ENCODE measurements at places on chromosomes 3 and 15.

GRCh38 chr3:38313695-38314094, 31.6 kb downstream of the SLC22A14 start:
- DNase-seq: no peak

DNA sequence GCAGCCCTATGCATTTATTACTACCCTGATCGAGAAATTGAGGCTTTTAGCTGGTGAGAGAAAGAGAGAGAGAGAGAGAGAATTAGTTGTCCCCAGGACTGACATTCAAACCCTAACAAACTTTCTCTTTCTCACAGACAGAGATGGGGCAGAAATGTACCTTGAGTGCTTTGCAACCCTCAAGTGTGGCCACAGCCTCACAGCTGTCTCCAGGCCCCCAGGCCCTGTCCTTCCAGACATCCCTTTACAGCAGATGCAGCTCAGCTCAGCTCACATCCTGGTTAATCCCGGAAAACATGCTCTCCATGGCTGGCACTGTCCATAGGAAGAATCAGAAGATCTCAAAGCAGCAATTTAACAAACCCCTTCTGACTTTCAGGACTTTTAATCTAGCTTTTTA, 67.6 kb downstream of the DCLK3 start:
- DNase-seq: no peak

DNA sequence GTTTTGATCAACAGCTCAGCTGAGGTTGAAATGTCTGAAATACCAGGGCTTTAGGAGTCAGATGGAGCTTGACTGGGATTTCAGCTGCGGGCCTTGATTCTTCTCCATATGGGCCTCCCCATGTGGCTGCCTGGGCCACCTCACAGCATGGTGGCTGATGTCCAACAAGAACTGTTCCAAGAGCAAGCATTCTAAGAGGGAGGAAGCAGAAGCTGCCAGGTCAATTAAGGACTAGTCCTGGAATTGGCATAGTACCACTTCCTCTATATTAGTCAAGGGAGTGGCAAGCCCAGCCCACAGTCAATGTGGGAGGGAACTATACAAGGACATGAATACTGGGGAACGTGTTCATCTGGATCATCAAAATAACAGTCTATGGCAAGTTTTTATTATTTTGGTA, 181.7 kb upstream of the ANKRD28 start:
- DNase-seq: no peak

DNA sequence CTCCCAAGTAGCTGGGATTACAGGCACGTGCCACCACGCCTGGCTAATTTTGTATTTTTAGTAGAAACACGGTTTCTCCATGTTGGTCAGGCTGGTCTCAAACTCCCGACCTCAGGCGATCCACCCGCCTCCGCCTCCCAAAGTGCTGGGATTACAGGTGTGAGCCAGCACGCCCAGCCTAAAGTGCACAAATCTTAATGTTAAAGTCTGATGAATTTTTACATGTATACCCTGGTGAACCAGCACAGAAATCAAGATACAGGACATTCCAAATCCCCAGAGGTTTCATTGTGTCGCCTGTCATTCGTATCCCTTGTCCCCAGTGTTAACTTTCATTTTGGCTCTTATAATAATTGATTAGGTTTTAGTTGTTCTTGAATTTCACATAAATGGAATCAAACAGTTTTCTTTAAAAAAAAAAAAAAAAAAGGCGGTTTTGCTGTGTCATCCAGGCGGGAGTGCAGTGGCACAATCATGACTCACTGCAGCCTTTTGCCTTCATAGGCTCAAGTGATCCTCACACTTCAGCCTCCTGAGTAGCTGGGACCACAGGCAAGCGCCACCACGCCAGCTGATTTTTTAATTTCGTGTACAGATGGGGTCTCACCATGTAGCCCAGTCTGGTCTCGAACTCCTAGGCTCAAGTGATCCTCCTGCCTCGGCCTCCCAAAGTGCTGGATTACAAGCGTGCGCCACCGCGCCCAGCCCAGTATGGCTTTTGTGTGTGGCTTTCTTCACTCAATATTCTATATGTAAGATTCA, 1.5 kb upstream of the TM4SF19 start:
- no peak for DNase-seq

DNA sequence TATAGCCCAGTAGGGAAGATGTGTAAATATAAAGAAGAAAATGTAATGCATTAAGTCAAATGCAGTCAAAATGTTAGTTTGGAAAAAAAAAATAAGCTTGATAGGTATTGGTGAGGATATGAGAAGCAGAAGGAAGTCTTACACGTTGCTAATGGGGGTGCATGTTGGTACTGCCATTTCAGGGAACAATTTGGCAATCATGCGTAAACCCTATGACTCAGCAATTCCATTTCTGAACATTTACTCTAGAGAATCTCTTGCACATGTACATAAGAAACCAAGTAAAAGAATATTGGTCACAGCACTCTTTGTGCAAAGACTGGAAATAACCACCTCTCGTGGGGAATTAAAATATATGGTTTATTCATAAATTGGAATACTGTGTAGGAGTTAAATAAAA, 35.5 kb upstream of the TIMP4 start:
- DNase-seq: no peak

DNA sequence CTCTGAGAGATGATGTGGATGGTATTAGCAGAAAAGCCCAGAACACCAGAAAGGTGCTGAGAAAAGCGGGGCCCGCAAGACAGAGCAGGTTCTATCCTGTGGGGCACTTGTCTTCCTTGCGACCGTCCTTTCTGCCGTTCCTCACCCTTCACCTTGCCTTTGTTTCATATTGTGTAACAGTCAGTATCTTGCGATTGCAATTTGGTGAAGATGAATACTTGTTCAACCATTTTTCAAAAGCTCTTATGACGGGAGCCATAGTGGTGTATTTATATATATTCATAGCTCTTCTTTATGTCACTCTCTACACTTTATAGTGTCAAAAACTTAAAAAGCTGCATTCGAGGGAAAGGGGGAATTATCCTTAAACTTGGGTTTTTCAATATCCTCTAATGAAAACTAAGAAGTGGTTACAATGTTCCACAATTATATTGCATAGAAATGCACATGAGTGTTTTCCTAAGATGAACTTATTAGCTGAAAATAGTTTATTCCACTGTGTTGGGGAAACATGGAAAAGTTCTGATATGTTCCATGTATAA, 797 bp downstream of the MAP3K13 start:
- DNase-seq: no peak

DNA sequence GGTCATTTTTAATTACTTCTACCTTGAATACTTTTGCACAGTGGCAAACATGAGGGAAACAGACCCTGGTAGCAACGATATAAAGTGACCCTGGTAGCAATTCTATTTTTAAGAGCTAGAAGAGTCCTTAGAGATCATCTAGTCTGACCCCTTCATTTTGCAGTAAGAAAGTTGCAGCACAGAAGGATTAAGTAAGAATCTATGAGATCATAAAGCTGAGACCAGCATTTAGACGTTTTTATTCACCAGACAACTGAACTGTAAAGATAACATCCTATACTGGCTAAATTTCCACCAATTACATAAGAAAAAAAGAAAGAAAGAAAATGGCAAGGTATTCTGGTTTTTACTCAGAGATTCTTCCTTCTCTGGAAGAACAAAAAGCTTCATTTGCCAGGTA, 49.9 kb downstream of the LRRFIP2 start:
- no peak for DNase-seq

- no peak for DNase-seq
Measured at GRCh38 chr3:44337248-44337785, 1.2 kb upstream of the TCAIM start.

DNA sequence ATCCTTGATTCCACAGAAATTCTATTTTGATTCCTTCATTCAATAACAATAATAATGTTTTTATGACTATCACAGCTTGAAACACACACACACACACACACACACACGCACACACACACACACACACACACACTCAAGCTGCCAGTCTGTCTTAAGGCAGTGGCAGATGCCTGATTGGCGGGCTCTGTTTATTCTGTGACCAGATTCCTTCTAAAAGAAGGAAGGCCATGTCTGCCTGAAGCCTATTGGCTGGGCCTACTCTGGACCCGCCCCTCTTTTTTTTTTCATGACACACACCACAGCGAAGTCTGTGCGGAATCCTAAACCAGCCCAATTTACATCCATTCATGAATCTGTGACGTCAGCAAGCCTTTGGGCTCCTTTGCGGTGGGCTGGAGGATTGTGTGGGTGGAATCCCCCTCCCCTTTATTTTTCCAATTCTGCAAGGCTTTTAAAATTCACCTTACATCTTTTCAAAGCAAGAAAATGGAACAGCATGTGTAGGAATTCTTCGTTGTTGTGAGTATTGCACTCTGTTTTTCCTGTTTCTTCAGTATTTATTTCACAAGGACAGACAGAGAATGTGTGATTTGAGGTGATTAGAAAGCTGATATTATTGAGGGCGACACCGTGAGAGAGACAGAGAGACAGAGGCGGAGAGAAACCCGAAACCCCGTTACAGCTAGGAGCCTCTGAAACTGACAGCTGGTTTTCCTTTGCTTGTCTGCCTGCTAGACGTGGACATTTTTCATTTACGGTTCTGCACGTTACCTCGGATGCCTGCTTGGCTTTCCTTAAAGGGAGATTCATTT, at the start of gene MAP3K13:
MAP3K13 (plus strand) TSS at position 287 of the 812 bp plus-strand sequence. CDS start 65,446 bp downstream, outside the sequence.
- peak; percentile 88 for DNase-seq

GRCh38 chr15:72982714-72983113, 69.5 kb upstream of the NEO1 start:
- DNase-seq: no peak

GRCh38 chr3:117898722-117899522, 1135.7 kb downstream of the IGSF11 start:
- DNase-seq: no peak

DNA sequence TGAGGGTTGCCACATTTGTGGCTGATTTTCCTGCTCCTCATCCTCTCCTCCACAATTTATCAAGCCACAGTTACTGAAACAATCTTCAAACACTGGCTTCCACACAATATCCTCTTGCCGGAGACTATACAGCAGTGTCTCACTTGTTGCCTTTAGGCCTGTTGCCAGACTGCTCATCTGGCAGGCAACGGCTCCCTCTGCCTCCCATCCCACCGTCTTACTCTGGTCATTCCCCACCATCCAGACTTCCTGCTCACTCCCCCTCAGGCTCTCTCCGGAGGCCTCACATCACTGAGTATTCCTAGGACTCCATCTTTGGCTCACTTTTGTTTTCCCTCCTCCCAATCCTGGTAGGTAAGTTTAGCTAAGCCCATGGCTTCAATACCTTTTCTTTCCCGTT, 301.9 kb downstream of the IL20RB start:
- DNase-seq: no peak

DNA sequence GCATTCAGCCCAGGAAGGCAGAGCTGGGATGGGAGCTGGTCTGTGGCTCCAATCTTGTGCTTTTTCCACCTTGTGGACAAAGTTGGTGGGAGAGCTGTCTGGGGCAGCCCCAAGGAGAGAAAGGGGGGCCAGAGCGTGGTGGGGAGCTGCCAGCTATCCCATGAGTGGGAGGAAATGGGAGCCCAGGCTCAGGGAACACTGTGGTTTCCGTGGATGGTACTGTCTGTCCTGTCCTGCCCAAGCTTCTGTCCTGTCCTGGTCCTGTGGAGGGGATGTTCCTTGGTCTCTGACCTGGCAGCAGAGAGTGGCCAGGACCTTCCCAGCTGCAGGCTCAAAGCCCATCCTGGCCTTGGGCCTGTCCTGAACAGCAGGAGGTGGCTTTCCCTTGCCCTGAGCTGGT, 72.6 kb upstream of the SEC13 start:
- no peak for DNase-seq

DNA sequence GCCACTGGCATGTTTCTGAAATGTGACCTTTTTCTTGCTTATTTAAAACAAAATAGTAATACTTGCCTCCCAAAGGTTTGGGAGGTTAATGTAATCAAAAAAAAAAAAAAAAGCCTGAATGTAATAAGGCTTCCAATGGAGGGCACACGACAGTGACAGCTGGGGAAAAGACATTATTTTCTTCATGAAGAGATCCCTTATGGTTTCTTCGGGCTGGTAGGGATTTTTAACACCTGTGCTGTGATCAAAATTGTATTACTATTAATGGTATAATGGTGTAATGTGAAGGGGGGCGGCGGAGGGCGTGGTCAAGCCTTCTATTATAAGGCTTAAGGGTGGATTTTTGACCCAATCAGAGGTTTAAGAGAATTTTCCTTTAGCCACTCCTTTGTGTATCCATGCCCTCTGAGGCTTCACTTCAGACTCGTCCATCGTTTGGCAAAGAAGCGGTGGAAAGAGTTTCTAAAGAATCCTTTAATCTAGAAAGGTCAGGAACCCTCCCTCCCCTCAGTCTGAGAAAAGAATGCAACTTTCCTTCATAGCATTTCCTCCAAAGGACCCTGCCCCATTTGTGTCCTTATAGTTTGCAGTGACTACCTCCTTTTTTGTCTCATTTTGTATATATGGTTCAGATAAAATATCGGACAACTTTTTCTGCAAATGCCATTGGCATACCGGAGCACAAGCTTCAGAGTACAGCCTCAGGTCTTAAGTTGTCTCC, 89.5 kb upstream of the CHD2 start:
- DNase-seq: peak; percentile 73

GRCh38 chr3:76083992-76084391, 298.6 kb upstream of the ZNF717 start:
- no peak for DNase-seq

DNA sequence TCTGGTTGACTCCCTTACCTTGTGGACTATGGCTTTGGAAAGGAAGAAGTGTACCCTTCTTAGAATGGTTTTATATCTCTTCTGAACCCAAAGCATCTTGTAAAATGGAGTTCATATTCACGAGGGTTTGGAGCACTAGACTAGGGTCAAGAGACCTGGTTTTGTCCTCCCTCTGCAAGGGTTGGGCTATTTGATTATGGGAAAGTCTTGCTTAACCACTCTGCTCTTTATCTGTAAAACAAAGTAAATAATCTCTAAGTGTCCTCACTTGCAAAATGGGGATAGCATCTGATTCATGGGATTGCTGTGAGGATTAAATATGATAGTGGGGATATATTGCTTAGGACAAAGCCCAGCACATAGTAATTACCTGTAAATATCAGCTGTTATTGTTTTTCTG, 17.9 kb upstream of the SLC2A2 start:
- no peak for DNase-seq

DNA sequence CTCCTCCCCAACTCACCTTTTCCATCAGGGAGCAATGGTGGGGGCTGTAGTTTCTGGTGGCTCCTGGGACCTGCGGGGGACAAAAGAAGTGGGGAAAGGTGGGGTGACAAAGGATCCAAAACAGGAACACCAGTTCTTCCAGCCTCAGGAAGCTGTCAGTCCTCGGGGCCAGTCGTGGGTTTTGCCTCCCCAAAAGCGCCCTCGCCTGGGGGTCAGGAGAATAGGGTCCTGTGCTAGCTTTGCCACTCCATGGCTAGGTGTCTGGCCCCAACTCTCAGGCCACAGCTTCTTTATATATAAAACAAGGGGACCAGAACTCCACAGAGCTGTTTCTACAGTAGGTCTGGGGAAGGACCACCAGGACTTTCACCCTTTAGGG, 4.0 kb downstream of the CCDC9B start:
- DNase-seq: no peak

DNA sequence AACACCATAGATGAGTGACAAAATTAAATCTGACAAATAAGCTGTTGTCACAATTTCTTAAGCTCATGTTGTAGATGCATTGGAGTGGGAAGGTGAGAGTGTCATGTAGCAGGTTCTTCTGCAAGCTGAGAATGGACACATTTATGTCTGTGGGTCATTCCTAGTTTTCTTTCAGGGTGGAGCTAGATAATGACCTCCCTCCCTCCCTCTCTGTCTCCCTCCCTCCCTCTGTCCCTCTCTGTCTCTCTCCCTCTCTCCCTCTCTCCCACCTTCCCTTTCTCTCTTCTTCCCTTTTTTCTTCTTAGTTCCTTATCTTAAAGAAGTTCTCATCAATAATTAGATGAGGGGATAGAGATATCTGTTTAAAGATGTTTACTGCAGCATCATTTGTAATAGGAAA, 36.0 kb downstream of the PXYLP1 start:
- no peak for DNase-seq

- peak; percentile 63 for DNase-seq
Measured at GRCh38 chr3:186219211-186219638, 110.3 kb upstream of the ETV5 start.
